ENCODE measurements at places on chromosomes 4 and X.
A peak's percentile ranks its signal among the peaks of the same experiment; 100 is the strongest.

- no peak for DNase-seq
Observed at GRCh38 chrX:38965888-38966287, 164.6 kb downstream of the MID1IP1 start.

DNA sequence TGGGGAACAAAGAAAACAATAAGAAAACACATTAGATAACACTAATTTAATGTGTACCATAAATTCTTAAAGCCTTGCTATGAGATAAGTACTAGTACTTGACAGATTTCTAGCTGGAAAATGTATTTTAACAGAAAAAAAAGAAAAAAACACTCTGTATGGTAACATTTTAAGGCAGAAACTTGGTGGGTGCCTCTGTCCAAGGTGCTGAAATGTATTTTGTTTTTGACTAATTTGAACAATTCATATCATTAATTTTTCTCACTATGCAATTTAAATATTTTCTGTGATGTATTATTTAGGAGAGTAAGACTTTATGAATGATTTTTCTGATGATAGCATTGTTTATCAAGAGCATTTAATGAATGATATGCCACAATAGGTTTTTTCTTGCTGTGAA, 107.5 kb downstream of the GABRG1 start:
- DNase-seq = no peak

- no peak for DNase-seq
Observed at GRCh38 chrX:110180928-110181310, 137.0 kb downstream of the AMMECR1 start.

- no peak for DNase-seq
Observed at GRCh38 chr4:90074322-90074886, 52.8 kb upstream of the CCSER1 start.

- peak; percentile 26 for DNase-seq
Observed at GRCh38 chr4:38821739-38822138, 17.1 kb upstream of the TLR1 start.

DNA sequence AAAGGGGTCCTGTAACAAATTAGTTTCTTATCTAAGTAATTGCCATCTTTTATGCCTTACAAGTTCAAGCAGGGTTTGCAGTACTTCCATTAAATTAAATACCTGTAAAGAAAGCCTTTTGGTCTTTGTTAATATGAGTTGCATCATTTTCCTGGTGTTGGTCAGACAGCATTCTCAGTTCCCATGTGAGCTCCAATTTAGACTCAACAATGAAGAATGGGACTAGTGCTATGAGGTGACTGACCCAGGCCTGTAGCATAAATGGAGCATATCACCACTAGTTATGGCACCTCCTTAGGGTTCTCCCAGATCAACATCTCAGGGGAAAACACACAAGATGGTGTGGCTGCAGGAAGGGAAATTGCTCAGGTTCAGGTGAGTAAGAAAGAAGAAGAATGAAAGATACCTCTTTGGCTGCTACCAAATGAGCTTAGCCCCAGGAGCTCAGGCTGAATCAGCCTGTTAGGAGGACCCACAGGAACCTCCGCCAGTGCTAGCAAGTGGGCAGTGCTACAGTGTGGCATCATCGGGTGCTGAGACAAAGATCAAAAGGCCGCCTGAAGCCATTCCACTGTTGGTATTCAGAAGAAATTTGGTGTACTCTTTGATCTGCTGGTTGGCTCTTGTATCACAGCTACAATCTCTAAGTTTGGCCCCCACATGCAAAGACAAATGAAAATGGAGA, 1.8 kb downstream of the TTC29 start:
- DNase-seq = no peak

DNA sequence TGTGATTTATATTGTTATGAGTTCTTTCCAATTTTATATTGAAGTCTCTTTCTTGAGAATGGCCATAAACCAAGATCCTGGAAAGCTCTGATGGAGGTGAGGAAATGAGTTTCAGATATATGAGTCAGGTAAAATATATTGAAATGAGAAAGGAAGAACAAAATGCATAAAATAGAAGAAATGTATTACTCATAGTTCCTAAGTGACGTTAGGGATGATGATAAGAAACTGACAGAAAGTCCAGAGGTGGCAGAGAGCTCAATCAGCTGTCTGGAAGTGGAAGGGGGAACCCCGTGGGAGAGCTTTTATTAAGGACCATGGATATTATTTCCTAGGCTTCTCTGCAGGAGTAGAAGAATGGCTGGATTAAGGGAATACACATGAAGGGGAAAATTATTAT, 24.6 kb downstream of the UGT2B7 start:
- no peak for DNase-seq

GRCh38 chrX:69430785-69431184, 73.3 kb upstream of the NALF2 start:
- no peak for DNase-seq

- no peak for DNase-seq
Observed at GRCh38 chr4:155140889-155141288, 67.5 kb upstream of the NPY2R start.

DNA sequence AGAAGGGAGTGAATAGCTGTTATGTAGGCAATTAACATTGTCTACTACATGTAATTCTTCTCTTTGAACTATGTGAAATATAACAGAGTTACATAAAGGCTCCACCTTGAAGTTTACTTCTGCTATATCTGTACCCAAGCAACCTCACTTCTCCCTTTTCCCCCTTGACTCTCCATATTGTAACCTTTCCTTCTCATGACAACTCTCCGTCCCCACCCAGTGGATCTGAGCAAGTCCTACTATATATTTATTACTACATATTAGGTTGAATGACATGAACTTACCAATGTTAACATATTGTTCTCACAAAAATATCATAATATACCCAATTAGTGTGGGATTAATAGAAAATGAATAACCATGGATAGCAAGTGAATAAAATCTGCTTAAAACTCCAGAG, 93.2 kb upstream of the ATP8A1 start:
- peak; percentile 6 for DNase-seq

DNA sequence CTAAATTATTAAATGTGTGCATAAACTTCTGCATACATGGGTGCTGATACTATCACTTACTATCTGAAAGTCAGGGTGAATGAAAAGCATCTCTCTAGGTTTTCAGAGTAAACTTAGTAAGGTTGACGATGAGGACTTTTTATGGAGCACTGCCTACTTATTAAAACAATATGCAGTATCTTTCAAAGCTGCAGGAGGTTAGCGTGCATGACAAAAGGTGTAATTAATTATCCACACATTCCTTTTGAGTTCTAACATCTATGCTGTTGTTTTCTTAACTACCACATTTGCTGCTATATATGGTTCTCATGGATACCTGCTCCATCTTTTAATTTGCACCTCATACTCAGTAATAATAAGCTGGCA, 256.2 kb downstream of the FSTL5 start:
- DNase-seq = no peak

- DNase-seq = peak; percentile 31
Observed at GRCh38 chrX:153926858-153927671, 1.0 kb upstream of the ARHGAP4 start.

DNA sequence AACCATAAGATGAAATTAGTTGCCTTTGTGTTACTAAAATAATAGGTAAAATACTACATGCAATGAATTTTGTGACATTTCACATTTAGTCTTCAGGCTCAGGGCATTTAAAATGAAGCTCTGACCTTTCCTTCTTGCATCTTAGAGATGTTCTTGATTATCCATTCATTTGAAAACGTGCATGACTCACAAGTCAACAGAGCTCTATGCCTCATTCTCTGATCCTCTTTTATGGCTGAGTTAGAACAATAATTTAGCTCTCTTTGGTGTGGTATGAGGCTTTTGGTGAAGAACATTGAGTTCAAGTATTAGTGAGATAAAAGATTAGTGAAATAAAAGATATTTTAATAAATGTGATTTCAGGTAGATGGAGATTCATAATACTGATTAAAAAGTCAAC, 66.5 kb downstream of the TIGD2 start:
- DNase-seq = no peak

DNA sequence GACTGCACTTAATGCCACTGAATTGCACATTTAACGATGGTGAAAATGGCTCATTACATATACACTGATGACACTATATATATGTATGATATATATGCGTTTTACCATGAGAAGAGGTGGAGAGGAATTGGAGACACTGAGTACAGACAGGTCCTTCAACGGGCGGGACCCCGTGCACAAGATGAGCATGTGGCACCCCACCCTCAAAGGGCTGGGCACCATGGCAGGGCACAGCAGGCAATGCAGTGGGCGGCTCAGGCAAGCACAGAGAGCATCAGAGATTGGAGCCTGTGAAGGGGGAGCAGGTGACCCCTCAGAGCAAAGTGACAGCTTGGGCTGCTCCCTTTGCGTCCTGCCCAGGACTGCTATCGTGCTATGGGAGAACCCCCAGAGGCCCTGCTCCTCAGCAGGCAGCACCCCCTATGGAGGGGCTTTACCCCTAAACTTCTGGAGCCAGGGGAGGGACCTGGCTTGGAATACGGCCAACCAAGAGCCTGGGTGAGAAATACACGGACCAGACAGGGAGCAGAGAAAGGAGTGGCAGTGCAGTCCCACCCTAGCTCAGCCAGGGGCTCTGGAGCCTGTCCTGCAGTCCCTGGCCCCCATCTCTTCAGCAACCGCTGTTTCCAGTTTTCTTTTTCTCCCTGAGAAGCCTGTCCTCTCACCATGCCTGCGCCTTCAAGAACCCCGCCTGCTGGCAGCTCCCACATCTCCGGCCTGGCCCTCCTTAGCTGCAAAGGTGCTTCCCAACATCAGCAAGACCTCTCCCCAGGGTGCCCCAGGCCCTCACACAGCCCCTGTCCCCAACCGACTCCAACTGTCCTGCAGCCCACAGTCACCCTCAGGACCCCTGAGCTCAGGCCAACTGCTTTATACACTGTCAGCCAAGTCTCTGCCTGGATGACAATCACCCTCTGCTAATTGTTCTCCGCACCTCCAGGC, 10.5 kb downstream of the SLC6A8 start:
- no peak for DNase-seq

GRCh38 chr4:157172011-157172410, 48.5 kb upstream of the GRIA2 start:
- DNase-seq = peak; percentile 9

DNA sequence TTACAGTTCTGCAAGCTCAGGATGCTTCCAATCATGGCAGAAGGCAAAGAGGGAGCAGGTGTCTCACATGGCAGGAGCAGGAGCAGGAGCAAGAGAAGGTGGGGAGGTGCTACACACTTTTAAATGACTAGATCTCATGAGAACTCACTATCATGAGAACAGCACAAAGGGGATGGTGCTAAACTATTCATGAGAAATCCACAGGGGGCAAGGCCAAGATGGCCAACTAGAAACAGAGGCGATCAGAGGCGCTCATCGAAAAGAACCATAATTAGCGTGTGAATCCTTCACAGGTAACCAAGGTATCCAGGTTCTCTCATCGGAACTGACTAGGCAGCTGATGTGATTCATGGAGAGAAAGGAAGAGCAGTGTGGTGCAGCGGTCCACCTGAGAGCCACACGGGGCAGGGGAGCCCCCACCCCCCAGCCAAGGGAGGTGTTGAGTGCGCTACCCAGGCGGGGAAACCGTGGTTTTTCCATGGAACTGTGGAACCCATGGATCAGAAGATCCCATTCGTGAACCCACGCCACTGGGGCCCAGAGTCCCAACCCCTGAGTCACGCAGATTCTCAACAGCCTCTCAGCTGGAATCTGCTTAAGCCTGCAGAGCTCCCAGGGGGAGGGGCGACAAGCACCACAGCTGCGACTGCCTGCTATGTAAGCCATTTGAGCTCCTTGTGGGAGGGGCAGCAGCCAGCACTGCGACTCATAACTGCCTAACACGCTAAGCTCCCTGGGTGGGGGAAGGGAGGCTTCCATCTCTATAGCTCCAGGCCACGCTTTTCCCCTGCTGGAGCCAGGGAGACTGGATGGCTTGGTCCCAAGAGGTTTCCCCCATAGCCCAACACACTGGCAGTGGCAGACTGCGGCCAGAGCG, 46.7 kb downstream of the FGF16 start:
- DNase-seq = no peak

GRCh38 chr4:177100307-177100706, 209.4 kb upstream of the NEIL3 start:
- DNase-seq = no peak

- no peak for DNase-seq
Observed at GRCh38 chr4:129334136-129334535, 238.2 kb downstream of the C4orf33 start.

DNA sequence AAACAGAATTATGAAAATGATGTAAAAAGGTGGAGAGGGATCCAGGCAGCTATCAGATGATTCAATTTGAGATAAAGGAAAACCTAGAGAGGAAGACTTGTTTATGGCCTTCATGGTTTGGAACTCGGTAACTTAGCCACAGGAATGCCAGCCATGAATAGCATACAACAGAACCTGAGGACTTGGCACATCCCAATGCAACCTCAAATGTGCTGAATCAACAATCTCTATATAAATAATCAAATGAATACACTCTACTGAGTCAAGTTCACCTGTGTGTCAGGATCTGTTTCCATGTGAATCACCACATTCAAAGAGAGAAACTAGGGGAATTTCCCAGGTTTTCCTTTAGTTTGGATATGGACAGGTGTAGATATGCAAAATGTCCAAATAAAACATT, 86.9 kb downstream of the MBNL3 start:
- DNase-seq = no peak

GRCh38 chr4:87353592-87353991, 30.9 kb upstream of the HSD17B13 start:
- peak; percentile 44 for DNase-seq

DNA sequence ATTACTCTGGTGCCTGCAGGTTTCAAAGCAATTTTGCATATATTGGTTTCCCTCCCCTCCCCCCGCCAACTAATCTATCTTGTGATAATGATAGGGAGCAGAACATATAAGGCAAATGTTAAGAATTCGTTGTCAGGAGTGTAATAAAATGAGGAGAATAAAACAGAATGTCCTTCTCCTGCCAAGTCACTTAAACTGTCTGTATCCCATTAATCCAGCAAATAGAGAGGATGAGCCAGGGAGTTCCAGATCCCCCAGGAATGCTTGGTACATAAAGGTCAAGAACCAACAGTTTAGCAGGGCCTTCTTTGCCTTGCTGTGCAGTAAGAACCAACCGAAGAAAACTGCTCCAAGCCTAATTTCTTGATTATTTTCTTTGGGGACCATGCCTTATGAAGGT, 141.4 kb downstream of the AMELX start:
- no peak for DNase-seq

GRCh38 chr4:150395872-150396271, 186.1 kb upstream of the MAB21L2 start:
- DNase-seq = no peak

GRCh38 chr4:52957220-52957686, 95.1 kb downstream of the RASL11B start:
- no peak for DNase-seq

- DNase-seq = no peak
Observed at GRCh38 chr4:10605746-10606482, 78.7 kb downstream of the CLNK start.

GRCh38 chrX:15882704-15883539, 28.3 kb upstream of the AP1S2 start:
- DNase-seq = peak; percentile 58

- peak; percentile 76 for DNase-seq
Observed at GRCh38 chr4:89158884-89159503, 47.7 kb downstream of the TIGD2 start.
